SHP77 (cell line): ENCODE measurements at places on chromosomes 4 and X.

- DNase-seq: no peak
Observed at GRCh38 chr4:148854203-148854602, 412.0 kb upstream of the NR3C2 start.

- no peak for DNase-seq
Observed at GRCh38 chr4:109701566-109702410, 1.5 kb downstream of the CASP6 start.

- DNase-seq: no peak
Observed at GRCh38 chrX:149506349-149506748, 1.2 kb upstream of the IDS start.

- no peak for DNase-seq
Observed at GRCh38 chr4:14908635-14909034, 93.6 kb upstream of the CPEB2 start.

DNA sequence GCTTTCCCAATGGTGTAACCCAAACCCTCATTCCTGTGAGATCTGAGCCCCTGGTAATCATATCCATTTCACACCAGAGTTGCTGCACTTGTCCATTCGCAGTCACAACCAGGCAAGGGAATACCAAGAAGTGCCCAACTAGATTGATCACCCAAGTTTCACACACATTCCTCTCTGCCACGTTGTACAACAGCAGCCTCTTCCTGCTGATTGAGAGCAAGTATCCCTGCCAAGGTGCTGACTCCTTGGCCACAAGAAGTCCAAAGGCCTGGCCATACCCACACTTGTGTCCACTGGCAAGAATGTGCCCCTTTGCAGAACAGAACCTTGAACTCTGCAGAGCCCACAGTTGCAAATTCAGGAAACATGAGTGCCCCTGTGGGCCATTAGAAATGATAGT, 6.5 kb upstream of the ACOT9 start:
- DNase-seq: no peak

DNA sequence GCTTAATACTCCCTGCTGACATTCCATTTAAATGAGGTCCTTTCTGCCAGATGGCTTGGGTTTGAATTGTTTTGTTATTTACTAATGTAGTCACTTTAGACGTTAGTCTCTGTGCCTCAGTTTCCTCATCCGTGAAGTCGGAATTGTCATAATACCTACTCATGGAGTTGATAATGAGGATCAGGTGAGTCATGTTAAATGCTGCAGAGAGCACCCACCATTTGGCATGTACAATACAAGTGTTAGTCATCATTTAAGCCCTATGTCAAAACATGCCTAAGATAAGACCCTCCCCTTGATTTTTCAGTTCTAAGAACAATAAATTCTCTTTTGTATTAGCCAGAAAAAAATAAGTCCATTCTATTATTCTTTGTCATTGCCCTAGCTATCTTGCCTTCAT, 534.8 kb upstream of the HTR2C start:
- DNase-seq: no peak
